ENCODE measurements at places on chromosomes 4 and X.

DNA sequence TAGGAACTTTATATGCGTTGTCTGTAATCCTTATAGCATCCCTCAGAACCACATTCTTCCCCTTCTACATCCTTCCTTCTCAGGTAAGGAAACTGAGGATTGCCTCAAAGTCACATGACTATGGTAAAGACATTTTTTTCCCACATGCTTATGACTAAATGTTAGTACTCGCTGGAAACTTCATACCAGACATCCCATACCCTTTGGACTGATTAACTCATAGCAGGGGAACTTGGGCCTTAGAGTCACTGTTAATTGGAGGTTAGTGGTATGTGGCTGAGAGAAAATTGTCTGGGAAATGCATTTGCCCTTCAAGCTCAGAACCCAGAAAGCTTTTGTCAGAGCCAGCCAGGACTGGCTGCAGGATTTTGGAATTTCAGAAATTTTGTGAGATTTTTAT lies 155.0 kb downstream of the RELL1 start:
- no peak for DNase-seq

DNA sequence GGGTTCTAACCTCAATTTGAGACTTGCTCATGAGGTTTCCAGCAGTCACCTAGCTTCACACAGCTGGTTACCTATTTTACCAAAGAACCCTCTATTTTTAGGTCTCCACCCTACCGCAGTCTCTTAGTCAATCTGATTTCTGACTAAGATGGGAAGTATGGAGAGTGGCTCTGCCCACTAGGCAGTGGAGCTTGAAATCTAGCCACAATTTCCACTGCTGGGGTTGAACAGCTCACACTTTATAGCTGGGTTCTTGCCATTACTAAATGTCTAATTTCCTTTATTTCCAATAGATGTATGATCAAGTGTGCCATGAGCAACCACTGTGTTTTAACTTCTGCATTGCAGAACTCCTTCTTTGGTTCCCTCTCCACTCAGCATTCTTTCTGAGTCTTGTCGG lies 43.1 kb downstream of the GASK1B start:
- no peak for DNase-seq

DNA sequence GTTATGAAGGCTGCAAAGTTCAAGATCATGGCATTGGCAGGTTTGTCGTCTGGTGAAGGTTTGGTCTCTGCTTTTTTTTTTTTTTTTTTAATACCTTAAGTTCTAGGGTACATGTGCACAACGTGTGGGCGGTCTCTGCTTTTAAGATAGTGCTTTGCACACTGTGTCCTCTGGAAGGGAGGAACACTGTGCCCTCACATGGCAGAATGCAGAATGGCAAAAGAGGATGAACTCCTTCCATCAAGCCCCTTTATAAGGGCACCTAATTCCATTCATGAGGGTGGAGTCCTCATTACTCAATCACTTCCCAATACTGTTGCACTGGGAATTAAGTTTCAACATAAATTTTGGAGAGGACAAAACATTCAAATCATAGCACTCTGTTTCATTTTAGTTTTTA lies 101.4 kb downstream of the GLRA2 start:
- DNase-seq = no peak

DNA sequence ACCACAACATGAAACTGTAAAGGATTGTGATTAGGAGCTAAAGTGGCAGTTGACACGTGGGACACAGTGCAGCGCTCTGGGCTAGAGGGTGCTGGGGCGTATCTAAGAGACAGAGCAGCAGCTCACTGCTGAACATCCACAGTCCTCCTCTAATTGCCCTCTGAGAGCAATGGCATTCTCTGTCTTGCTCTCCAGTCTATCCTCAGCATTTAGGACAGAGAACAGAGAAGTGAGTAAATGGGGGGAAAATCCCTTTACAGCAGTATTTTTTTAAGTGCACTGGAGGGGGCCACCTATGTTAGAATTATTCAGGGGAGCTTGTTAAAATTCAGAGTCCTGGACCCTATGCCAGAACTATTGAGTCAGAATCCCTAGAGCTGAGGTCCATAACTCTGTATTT lies 4.2 kb upstream of the TMEM154 start:
- no peak for DNase-seq

- no peak for DNase-seq
Measured at GRCh38 chrX:134544513-134545151, 84.7 kb downstream of the HPRT1 start.

- DNase-seq = no peak
Measured at GRCh38 chr4:791898-792625, 33.9 kb downstream of the CPLX1 start.

DNA sequence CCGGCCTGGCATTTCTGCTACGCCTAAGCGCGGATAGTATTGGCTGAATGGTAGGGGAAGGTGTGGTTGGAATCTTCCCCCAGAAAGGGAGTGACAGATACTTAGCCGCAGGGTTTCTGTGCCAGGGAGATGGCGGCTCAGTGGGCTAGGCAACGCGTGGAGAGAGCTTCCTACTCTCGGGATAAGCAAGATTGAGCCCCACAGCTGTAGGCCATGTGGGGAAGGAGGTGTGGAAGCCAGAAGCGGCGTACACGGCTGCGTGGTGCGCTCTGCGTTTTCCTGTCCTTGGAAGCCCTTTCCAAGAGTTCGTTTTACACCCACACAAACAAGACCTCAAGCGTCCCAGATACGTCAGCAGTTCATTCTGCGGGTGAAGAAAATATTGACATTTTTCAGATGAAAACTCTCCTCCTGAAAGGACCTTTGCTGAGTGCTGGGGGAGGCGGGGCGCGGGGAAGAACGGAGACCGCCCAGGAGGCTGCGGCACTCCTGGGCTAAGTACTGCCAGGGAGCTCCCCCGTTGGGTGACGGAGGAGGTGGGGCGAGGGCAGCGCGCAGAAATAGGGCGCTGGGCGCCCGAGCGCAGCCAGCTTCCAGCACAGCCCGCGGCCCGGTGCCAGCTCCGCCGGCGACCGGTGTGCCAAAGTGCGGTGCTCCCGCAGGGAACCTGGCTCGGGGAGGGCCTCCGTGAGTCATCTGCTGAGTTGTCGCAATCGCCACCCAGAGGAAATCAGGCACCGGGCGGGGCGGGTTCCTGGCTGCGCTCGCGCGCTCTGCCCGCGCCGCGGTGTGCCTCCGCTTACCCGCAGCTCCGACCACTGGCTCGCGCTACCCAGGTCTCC lies at the start of gene GPAT3:
GPAT3 (plus strand) TSS at position 589 of the 842 bp plus-strand sequence. CDS start 515 bp downstream, outside the sequence.
- DNase-seq = peak; percentile 40

DNA sequence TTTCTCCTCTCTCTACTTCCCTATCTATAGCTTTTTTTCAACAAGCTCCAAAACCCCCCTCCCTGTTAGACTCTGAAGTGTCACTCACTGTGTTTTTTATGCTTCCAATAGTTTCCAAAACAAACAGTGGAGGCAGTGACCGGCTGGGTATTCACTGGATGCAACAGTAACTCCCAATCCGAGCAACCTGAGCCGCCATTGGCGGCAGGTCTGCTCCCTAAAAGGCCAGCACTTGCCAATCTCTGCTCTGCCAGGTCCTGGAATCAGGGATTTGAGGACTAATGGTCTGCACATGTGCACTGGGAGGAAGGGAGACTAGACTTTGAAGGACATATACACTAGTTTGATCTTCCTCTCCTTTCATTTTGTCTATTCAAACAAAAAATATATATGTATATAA lies 7.1 kb downstream of the TBX22 start:
- DNase-seq = no peak

DNA sequence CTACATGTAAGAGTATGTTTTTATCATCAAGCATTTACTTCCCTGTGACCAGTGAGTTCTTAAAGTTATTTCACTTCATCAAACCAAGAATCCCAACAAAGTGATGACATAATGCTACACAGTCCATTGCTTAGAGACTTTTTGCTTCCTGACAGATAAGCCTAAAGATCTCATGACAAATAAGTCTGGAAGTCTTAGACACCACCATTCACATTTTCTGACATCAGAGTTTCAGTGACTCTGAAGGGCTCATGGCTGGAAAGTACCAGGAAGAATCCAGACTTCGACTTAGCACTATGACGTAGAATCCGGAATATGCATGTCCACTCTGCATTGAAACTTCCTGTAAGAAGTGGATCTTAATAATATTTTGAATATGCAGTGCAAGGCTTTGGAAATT lies 53.7 kb downstream of the CLDN22 start:
- DNase-seq = no peak

GRCh38 chr4:170400361-170400760 lies 310.6 kb upstream of the AADAT start:
- DNase-seq = no peak

GRCh38 chr4:76997532-76997931 lies 48.0 kb downstream of the SEPTIN11 start:
- peak; percentile 75 for DNase-seq

GRCh38 chr4:76564123-76564915 lies 129.3 kb downstream of the SHROOM3 start:
- DNase-seq = no peak

DNA sequence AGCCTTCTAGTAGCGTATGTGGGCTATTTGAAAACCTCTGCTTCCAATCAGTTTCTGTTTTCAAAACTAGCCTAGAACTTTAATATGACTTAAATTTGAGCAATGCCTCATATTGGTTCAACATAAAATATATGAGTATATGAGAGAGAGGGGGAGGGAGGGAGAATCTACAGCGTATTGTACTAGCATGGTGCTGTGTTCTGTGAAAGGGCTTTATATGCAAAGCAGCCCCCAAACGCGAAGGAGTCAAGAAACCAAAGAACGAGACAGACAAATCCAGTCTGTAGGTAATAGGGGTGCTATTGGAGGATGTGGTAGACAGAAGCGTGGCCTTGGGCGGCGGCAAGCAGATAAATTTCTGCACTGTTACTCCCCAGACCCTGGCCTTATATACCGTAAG lies 784 bp upstream of the ANXA5 start:
- DNase-seq = no peak

GRCh38 chr4:40564004-40564403 lies 65.7 kb downstream of the RBM47 start:
- peak; percentile 57 for DNase-seq

- DNase-seq = no peak
Measured at GRCh38 chr4:62193761-62194160, 993.6 kb downstream of the ADGRL3 start.

DNA sequence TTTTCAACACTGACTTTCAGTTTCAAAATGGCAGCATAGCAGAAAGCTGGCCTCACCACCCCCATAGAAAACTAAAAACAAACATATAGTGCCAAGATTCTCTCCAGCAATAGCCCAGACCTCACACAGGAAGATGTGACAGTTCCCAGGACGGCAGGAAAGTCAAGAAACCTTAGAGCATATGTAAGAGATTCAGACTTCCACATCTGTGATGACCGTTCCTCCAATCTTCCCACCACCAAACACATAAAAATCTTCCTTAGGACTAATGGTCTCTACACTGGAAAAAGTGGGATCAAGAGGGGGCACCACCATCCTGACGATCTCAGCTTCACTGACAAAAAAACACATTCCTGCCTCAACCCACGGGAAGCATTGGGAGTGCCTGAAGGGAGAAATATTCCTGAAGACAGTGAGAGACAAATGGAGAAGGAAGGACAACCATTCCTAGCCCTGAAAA lies 134.1 kb upstream of the CPXCR1 start:
- no peak for DNase-seq

DNA sequence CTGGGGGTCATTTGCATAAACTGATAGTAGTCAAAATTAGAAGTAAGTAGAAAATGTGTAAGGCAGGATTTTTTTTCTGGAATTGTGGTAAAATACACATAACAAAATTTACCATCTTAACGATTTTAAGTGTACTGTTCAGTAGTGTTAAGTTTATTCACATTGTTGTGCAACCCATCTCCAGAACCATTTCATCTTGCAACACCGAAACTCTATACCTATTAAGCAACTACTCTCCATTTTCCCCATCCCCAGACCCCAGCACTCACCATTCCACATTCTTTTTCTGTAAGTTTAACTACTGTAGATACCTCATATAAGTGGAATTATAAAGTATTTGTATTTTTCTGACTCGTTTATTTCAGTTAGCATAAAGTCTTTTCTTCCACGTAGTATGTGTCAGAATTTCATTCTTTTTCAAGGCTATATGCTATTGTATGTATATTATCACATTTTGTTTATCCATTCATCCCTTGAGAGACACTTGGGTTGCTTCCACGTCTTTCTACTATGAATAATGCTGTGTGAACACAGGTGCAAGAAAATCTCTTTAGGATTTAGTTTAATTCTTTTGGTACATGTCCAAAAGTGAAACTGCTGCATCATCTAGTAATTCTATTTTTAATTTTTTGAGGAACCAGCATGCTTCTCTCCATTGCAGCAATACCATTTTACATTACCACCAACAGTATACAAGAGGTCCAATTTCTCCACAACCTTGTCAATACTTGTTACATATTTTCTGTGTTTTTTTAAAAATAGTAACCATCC lies 39.1 kb upstream of the NSUN7 start:
- no peak for DNase-seq

DNA sequence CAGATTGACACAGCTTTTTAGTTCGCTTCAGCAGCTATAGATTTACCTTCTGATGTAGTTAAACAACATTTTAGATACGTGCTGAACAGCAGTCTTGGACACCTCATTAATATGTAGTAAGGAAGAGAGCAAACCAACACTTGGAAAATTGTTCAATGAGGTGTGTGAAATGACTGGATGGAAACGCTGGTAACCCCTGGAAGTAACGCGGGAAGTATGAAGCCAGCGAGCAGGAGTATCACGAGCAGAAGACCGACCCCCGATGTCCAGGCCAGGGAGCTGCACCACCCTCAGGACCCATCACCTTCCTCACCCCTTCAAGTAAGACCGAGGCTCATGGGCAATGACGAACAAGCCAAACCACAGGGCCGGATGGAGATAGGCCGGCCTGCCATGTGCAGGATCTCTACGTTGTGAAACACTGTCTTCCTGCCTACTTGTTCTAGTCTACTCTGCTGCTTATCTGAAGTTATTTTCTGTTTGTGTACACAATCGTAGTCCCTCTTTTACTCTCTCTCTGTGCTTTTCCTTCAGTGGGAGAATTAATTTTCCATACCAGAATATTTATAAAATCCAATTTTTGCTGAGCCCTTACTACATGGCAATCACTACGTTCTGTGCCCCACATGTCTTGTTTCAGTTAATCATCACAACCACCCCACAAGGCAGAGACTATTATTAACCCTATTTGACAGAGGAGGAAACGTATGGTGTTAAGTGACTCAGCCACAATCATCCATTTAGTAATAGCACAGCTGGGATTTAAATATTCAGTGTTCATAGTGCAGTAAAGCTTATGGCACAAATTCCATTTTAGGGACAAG lies 221.7 kb downstream of the APBB2 start:
- peak; percentile 63 for DNase-seq

- DNase-seq = no peak
Measured at GRCh38 chrX:63434665-63435064, 83.5 kb upstream of the SPIN4 start.

- no peak for DNase-seq
Measured at GRCh38 chr4:163603257-163603656, 108.8 kb downstream of the TMA16 start.

DNA sequence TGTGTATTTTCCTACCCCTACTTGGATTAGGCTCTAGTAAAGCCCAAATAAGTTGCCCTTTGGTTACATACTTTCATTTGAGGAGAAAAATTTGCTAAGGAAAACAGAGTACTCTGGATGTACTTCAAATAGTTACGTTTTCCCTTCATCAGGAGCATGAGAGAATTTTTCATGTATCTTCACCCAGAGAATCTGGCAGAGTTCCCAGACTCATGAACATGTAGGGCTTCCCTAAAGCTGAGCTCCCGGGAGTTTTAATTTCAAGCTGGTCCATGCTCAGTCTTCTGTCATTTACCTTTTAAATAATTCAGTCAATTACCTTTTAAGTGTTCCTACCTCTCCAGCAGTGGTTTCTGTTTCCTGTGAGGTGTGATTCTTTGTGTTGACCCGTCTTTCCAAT lies 367.5 kb upstream of the GRID2 start:
- no peak for DNase-seq

- peak; percentile 58 for DNase-seq
Measured at GRCh38 chrX:13899607-13900006, 82.7 kb upstream of the GPM6B start.
